ENCODE measurements at places on chromosomes 4 and X. TPM values are rescaled to one million over a fixed set of nuclear protein-coding genes. Genes with fewer than 3 reads are reported as not detected.
A peak's percentile ranks its signal among the peaks of the same experiment; 100 is the strongest.

CT55 gene
- not detected for total RNA-seq

DNA sequence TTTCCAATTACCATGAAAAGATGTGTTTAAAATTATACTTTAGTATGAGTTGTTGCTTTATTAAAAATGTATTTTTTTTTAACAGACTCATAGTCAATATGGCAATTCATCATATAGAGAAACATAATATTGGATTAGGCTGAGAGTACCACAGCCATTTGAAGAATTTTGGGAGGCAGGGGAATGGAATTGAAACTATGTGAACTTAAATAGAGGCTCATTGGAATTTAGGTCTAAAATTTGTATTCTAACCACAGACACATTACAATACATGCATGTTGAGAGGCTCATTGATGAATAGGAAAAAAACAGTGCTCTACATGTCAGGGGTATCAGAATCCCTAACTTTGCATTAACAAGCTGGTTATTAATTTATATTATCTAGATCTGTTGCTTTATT is 269.6 kb downstream of the DKK2 start:
- no peak overlapping the region for H3K4me3 ChIP-seq
- DNase-seq, result no peak
- H3K27ac ChIP-seq, result no peak overlapping the region
- H3K4me1 ChIP-seq, result no peaks in the 10 kb centered on the region

DNA sequence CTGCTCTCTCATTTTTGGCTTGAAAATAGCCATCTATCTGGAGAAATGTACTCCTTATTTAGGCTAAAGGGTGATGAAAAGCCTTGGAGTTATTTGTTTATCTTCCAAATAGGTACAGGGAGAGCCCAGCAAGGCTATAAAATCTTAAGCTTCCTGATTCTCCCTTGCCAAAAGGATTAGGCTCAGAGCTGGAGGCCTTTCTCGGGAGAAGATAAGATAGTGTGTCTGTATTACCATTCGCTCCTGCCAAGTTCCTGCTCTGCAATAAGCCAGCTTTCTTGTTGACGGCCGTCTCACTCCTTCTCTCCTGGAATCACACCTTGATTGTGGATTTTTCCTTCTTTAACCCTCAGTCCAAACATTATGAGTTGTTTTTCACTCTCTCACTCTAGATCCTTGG is 171.8 kb upstream of the TTC29 start:
- peaks cover 2% of the 10 kb centered on the region for H3K4me1 ChIP-seq
- no peak overlapping the region for H3K27ac ChIP-seq
- no peak for DNase-seq

STOX2 gene
- total RNA-seq, result 5.4 TPM

BEX5 gene
- not detected for total RNA-seq

DNA sequence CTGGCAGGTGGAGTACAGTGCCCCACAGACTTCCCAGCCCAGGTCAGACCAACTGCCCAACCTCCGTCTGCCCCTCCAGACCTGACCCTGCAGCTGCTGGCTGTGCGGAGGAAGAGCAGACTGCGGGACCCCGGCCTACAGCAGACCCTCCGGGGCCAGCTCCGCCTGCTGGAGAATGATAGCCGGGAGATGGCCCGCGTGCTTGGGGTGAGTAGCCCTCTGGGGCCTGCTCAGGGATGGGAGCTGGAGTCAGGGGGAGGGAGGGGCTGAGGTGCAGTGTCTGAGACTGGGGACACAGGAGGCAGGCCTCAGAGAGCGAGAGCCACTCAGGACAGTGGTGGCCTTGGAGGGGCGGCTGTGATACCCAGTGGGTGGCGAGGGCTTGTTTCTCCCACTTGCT is 13.5 kb downstream of the SH3TC1 start:
- no peak overlapping the region for H3K4me3 ChIP-seq
- H3K4me1 ChIP-seq, result peaks cover 3% of the 10 kb centered on the region
- no peak for DNase-seq
- peaks cover 17% of the 10 kb centered on the region for H3K27me3 ChIP-seq
- H3K36me3 ChIP-seq, result no peaks in the 10 kb centered on the region

DNA sequence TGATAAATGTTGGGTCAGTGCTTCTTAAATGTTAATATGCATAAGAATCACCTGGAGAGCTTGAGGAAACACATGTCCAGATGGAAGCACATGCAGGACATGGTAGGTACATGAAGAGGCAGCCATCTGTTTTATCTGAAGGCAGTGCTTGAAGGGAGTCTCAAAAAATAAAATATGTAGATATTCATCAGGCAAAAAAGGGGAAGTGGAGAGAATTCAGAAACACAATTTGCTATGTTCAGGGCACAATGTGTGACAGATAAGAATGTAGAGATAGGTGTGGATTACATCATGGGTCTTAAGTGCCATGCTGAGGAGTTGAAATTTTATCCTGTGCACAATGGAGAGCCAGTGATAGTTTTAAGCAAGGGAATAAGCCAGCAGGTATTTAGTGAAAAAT is 59.6 kb upstream of the CASK start:
- H3K27me3 ChIP-seq, result peaks cover 2% of the 10 kb centered on the region
- H3K4me3 ChIP-seq, result no peak overlapping the region

DNA sequence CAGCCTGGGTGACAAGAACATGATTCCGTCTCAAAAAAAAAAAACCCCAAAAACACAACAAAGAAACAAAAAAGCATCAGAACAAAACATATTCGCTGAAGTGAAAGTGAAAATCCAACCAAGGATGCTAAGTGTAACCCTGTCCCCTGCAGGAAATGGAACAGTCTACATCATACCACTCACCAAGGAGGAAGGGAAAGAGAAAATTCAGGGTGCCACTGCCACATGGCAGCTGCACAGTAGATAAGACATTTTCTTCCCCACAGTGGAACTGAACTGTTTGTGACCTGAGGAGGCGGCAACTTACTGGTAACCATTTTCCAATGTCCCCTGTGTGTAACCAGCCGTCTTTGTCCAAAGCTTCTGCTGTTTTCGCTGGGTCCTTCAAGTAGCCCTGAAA is 28.2 kb upstream of the CENPU start:
- H3K4me1 ChIP-seq, result peaks cover 3% of the 10 kb centered on the region
- no peak overlapping the region for H3K27ac ChIP-seq
- no peaks in the 10 kb centered on the region for H3K27me3 ChIP-seq

NDNF gene
- total RNA-seq, result under 0.01 TPM

DNA sequence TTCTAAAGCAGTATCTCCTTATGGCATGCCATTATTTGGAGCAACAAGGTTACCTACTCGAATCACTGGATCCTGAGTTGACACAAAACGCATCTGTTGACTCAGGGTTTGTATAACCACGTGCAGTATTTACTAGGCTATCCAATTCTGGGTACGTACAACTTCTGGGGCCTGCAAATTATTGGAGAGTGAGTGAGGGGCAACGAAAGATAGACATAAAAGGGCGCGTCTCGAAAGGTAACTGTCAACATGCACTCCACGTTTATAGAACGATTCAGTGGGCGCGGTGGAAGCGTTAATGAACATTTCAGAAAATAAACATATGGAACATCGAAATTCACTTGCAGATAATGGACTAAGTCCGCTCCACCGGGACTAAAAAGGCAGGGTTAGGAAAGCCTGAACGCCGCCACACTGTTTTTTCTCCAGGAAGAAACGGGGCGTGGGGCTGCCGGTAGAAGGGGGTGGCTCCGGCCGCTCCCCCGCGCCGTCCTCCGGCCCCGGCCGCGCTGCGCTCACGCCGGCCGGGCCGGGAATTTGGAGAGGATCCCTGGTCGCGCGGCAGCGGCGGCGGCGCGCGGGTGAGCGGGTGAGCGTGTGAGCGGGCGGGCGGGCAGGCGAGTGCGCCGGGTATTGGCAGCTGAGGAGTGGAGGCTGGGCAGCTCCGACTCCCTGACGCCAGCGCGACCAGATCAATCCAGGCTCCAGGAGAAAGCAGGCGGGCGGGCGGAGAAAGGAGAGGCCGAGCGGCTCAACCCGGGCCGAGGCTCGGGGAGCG is at the start of gene SMAD1:
SMAD1 (plus strand) TSS at position 690 of the 778 bp plus-strand sequence. CDS start 32,761 bp downstream, outside the sequence.
- H3K27me3 ChIP-seq, result no peaks in the 10 kb centered on the region
- no peaks in the 10 kb centered on the region for H3K36me3 ChIP-seq
- DNase-seq, result peak; percentile 82
- H3K4me3 ChIP-seq, result peak within 1 kb of the TSS; percentile 56
- H3K4me1 ChIP-seq, result peaks cover 2% of the 10 kb centered on the region

GRCh38 chrX:51461053-51462044 is 35.0 kb downstream of the NUDT11 start:
- H3K36me3 ChIP-seq, result no peaks in the 10 kb centered on the region
- DNase-seq, result peak; percentile 42
- no peak overlapping the region for H3K4me3 ChIP-seq
- no peaks in the 10 kb centered on the region for H3K4me1 ChIP-seq
- no peak overlapping the region for H3K27ac ChIP-seq

- no peaks in the 10 kb centered on the region for H3K36me3 ChIP-seq
- DNase-seq, result peak; percentile 47
- H3K4me3 ChIP-seq, result no peak overlapping the region
- H3K27ac ChIP-seq, result no peak overlapping the region
- no peaks in the 10 kb centered on the region for H3K27me3 ChIP-seq
Observed at GRCh38 chr4:100288161-100288560, 97.9 kb upstream of the DDIT4L start.

CFI gene
- 0.28 TPM for total RNA-seq

- peaks cover 2% of the 10 kb centered on the region for H3K27me3 ChIP-seq
- H3K4me3 ChIP-seq, result no peak overlapping the region
- DNase-seq, result no peak
- no peak overlapping the region for H3K27ac ChIP-seq
Observed at GRCh38 chrX:103839404-103839803, 7.3 kb upstream of the RAB9B start.

DNA sequence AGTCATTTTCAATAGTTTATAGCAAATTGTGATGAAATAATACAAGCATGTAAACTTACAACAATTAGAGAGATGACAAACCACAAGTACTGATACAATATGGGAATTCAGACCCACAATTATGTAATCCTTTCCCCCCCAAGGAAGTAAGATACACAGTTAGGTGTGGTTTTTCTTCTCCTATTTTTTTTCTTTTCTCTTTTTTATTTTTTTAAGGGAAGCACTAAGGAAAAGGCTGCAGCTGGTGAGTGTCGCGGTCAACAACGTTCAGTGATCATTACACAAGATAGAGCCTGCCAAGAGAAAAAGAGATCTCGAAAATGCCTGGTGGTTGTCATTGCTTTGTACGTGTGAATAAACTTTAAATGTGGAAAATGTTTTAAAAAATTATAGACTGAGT is 9.8 kb downstream of the NDNF start:
- no peak for DNase-seq
- no peak overlapping the region for H3K4me3 ChIP-seq
- H3K36me3 ChIP-seq, result no peaks in the 10 kb centered on the region
- H3K27me3 ChIP-seq, result peaks cover 6% of the 10 kb centered on the region

DNA sequence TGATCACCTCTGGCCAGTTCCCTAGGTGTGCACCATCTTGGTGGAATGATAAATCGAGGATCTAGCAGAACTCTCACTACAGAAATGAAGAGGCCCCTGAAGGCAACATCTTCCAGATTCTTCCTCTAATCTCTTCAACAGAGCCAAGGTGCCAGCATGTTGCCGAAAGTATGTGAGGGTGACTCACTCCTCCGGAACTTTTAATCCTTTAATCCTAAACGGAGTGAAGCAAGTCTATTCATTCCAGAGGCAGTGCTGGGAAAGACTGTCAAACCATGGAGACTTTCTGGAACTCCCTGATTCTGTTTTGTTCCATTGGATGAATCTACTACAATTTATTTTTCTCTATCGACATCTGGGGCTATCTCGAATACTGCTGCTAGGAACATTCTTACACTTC is 68.7 kb downstream of the SUPT20HL2 start:
- no peak overlapping the region for H3K4me3 ChIP-seq
- H3K27me3 ChIP-seq, result peaks cover 6% of the 10 kb centered on the region
- H3K27ac ChIP-seq, result no peak overlapping the region
- H3K4me1 ChIP-seq, result no peaks in the 10 kb centered on the region
- no peaks in the 10 kb centered on the region for H3K36me3 ChIP-seq

SMIM10L2A gene
- under 0.01 TPM for total RNA-seq

GRCh38 chrX:13463608-13464007 is 105.8 kb upstream of the EGFL6 start:
- no peak overlapping the region for H3K4me3 ChIP-seq
- H3K36me3 ChIP-seq, result no peaks in the 10 kb centered on the region
- peak overlapping the region; percentile 60 for H3K27ac ChIP-seq
- H3K27me3 ChIP-seq, result no peaks in the 10 kb centered on the region

DNA sequence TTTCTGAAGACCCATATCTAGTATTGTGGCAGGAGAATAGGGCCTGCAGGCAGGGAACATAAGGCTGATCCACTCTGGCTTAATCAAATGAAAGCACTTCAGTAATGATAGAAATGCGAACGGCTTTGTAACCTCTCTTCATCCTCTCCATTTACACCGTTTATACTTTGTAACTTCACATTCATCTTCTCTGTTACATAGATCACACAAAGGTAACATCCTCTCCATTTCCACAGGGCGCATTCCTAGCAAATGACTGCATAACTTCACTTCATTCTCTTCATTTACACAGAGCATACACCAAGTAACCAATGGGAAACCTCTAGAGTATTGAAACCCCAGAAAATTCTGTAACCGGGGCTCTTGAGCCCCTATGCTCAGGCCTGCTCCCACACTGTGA is 65.5 kb upstream of the SLC34A2 start:
- no peak for DNase-seq
- H3K27me3 ChIP-seq, result no peaks in the 10 kb centered on the region
- H3K27ac ChIP-seq, result no peak overlapping the region
- no peaks in the 10 kb centered on the region for H3K4me1 ChIP-seq

F8 gene
- 1.1 TPM for total RNA-seq
